GM12892 (cell line): ENCODE measurements at places on chromosomes 2 and 18.

GRCh38 chr2:46696966-46697829 is 217.8 kb downstream of the TMEM247 start:
- no peak for DNase-seq

DNA sequence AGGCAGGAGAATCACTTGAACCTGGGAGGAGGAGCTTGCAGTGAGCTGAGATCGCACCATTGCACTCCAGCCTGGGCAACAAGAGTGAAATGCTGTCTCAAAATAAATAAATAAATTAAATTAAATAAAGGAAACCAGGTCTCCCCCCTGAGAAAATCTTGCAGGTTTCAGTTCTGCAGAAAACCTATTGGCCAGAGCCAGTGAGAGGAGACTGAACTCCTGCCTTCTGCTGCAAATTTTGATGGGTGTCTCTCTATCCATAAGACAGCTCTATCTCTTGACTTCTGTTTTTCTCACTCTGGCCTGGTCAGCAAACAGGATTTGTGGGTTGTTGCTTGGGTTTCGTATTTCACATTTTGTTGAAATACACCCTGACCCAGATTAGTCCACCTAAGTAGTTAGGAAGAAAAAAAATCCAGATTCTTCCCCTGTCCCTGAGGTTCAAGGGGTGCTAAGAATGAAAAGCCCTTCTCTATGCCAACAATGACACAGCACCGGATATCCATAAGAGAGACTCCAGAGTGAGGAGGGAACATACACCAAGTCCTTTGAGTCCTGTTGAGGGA is 86.7 kb upstream of the MAP4K4 start:
- no peak for DNase-seq

DNA sequence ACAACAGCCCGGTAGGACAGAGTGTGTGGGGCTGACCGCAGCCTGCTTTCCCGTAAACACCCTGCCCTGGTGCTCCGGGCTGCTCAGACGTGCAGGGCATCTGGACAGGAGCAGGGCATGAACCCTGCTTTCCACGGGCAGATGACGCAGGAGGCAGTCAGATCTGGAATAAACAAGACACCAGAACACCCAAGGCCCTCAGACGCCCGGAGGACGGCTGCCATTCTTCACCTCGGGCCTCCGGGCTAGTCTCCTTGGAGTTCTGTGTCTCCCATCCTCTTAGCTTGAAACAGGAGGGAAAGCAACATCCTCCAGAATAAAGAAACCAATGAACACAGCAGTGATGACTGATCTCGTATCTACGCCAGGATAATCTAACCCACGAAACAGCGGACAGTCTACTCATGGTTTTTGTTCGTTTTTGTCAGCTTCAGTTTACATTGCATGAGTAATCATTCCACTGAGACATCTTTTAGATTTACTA is 7.3 kb downstream of the PXDN start:
- no peak for DNase-seq

GRCh38 chr2:109525836-109526235 is 87.9 kb downstream of the SEPTIN10 start:
- no peak for DNase-seq

DNA sequence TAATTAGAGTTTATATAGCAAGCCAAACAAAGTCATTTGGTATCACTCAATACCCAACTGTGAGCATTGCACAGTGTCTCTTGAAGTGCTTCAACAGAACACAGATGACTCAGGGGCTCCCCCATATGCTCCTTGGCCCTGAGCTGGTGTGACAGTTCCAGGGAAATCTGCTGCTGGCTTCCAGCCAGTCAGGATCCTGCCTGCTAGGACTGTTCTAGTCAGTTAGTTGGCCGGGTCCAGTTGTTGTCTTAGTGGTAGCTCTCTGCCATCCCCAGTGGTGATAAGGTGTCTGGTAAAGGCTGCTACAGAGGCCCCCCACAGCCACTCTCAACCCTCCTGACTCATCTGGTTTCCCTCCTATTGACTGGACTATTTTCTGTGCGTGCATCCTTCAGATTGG is 100.3 kb downstream of the IRS1 start:
- no peak for DNase-seq

DNA sequence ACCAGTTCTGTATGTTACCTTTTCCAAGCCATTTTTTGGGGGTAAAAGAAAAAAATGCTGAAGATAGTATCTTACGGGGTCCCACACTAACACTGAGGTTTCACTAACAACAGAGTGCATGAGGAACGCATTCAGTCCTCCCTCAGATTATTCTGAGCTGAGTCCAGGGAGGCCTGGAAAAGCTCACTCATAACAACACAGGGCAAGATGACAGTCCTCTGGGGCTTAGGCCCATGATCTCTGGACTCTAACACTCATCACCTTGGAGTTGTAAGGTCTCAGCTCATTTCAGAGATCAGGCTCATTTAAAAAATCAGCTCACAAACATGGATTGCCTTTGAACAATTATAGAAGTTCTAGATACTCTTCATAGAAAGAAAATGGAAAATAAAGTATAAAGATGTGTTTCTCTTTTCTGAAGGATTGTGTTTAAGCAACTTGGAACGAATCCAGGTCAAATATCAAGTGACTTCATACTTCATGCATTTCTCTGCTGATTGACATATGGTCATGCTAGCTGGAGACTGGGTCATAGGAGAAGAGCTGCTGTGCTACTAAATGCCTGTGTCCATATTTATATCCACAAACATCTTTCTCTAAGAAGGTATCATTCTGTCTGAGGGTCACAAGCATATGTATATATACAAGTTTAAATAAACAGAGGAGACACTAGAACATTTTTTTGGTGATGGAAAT is 265.8 kb downstream of the ALK start:
- DNase-seq: no peak

GRCh38 chr18:80254971-80255500 is 7.7 kb upstream of the PARD6G start:
- no peak for DNase-seq

DNA sequence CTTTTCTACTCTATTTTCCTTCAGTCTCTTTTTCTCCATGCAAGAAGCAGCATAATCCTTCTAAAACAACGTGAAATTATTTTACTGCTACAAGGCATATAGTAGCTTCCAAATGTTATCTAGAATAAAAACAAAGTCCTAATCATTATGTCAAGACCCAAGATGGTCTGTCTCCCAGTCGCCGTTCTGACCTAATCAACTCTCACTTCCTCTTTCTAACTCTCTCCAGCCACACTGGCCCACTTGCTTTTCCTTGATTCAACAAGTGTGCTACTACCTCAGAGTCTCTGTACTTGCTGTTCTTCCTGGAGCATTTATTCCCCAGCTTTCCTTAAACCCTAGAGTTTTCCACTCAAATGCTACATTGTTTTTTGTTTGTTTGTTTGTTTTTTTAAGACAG is 1491.2 kb downstream of the LRP1B start:
- DNase-seq: no peak

- DNase-seq: no peak
Measured at GRCh38 chr2:181348107-181348837, 108.9 kb upstream of the ITGA4 start.

- no peak for DNase-seq
Measured at GRCh38 chr2:232345251-232345650, 33.3 kb upstream of the ALPP start.

DNA sequence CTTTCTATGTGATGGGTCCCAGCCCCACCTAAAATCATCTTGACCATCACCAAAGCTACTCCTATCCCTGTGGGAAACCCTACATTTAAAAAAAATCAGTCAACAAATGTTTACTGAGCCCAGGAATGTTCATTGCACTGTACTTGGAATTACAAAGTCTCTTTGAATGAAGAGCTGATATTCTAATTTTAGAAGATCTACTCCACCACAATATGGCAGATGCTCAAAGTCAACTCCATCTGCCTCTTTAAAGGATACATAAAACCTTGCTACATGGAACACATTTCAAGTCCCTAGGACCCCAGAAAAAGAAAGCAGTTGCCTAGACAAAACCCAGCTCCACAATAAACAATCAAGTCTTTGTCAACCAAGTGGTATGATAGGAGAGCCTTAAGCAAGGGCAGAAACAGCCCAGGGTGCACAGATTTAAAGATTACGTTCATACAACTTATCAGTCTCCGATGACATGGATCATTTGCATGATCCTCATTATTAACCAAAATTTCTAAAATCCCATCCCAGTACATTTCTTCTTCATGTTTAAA is 234.3 kb upstream of the ACVR2A start:
- DNase-seq: no peak
